ENCODE measurements at places on chromosomes 2 and 18.

- peak; percentile 28 for DNase-seq
Observed at GRCh38 chr2:239496700-239497099, 95.9 kb upstream of the HDAC4 start.

DNA sequence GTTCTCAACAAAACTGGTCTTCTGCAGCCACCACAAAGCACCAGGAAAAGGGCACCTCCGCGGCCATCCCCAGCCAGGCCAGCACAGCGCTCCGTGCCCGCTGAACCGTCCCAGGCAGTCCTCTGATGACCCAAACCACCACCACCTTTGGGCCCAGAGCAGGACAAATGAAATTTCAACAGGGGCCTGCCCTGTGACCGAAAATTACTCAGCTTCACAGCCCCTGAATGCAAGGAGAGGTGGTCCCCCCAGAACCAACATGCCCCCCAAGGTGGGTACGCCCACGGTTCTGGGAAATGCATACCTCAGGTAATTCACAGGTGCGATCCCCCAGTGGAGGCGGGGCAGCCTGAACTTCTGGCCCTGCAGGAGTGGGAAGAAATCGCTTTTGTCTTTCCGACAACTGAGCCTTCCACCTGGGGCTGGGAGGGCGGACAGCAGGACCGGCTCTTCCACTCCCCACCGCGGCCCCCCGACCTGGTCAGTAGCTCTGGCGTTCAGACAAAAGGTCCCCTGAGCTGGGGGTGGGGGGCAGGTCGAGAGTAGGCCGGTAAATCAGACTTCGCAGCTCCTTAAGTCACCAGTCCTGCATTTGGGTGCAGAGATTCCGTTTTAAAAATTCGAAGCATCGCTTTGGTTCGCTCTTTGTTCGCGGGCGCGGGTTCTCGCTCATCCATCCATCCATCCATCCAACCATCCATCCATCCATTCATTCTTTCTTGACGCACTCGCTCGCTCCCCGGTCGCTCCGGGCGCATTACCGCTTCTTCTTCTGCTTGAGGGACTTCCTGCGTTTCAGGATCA, 1.4 kb downstream of the ARL4C start:
- no peak for DNase-seq

DNA sequence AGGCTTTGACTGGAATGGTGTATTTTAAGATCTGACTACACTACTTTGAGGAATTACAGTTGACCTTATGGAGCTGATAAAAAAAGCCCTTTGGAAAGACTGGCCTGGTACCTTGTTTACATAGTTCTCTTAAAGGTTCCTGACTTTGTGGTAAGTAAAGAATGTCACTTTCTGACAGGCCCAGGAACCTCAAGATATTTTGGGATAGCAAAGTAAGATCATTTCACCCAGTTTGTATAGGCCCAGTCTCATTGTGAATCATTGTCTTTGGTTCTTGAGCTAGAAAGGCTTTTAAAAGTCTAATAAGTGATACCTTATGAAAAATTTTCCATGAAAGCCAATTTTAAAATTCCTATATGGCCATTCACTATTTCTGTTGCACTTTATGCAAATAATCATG, 316.3 kb upstream of the LRRTM4 start:
- no peak for DNase-seq

DNA sequence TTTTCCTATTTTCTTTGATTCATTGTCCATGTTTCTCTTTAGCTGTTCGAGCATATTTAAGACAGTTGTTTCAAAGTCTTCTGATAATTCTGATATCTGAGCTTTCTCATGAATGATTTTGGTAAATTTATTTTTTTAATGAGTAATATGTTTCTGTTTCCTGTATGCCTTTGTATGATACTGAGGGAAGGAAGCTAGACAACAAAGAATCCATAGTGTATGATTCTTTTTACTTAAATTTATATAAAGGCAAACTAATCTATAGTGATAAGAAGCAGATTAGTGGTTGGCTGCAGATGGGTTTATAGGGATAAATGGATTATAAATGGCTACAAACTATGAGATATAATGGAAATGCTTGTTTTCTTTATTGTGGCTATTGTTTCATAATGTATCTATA, 352.7 kb upstream of the CDH2 start:
- no peak for DNase-seq

DNA sequence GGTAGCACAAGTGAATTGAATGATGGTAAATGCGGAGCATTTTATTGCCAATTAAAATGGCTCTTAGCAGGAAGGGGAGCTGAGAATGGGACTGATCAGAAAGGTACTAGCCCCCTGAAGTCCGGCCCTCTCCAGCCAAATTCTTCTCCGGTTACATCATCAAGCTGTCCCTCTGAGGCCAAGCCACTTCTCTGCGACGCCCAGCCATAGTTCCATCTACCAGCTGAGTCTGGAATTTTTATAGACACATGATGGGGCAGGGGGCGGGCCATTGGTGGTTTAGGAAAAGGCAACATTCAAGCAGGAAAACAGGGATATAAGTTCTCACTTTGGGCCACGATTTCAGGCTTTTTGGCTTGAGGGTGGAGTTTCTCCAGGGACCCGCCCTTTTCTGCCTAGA, 22.7 kb downstream of the RPRM start:
- DNase-seq, result no peak

DNA sequence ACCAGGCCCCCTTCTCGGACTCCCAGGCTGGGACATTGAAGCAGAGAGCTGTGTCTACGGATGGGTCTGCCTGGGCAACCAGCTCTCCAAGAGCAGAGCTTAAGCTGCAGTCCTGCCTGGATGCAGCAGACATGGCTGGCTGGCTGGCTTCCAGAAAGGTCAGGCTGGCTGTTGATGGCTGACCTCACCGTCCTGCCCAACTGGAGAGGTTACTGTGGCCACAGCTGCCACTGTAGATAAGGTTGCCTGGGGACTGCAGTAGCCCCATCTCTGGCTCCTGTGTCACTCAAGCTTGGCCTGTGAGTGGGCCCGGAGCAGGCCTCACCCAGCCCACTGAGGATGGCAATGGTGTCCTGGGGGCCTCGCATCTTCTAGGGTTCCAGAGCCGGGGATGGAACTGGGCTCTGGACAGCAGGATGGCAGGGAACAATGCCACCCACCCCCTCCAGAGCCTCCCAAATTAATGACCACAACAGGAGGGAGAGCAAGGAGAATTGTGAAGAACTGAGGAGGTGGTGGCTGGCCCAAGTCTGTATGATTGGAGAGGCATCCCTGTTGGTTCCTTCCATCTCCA, 37.0 kb upstream of the FOSL2 start:
- no peak for DNase-seq

DNA sequence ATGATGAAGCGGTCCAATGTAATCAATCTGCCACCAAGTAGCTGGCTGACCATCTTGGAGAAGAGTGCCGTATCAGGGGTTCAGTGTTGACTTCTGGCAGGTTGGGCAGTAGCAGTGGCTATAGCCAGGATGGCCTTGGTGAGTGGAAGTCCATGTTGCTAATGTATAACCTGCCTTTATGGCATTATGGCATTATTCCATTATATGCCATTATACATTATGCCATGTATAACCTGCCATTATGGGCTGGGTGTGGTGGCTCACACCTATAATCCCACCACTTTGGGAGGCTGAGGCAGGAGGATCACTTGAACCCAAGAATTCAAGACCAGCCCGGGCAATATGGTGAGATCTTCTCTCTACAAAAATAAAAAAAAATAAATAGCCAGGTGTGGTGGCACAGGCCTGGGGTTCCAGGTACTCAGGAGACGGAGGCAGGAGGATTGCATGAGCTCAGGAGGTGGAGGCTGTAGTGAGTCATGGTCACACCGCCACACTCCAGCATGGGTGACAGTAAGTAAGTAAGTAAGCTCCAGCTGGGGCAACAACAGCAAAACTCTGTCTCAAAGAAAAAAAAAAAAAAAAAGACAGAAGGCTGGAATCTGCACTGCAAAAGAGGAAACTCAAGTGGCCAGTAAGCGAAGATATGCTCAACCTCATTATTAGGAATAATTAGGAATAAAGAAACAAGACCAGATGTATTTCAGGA, 24.4 kb upstream of the EMILIN2 start:
- no peak for DNase-seq

- no peak for DNase-seq
Observed at GRCh38 chr18:23531912-23532311, 28.6 kb downstream of the RMC1 start.

GRCh38 chr2:218277921-218278320, 7.6 kb downstream of the PNKD start:
- DNase-seq, result no peak

DNA sequence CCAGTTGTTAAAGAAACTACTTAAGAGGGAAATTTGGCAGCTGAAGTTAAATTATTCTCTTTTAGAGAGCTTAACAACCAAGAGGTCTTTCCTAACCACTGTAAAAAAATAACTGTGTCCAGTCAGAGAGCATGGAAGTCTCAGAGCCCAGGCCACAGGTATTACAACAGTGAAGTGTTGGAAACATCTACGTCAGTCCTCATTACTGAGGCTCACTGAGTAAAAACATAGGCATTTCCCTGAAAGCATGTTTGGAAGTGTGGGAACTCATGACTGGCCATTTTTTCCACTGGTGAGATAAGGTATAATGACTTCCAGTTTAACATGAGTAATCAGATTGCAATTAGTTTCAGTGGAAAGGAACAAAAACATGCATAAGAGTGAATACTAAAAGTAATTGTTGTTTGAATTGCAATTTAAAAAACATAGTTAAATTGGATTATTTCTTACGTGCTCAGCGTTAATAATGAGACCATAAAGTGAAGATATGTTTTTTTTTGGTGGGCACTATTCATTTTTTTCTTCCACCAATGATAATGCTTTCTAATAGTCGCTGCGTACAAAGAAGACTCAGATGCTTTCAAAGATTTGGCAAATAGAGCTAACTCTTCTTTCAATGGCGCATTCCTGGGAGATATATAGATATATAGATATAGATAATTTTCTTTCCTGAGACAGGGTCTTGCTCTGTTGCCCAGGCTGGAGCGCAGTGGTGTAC, 60.8 kb downstream of the EFEMP1 start:
- DNase-seq, result no peak

- DNase-seq, result no peak
Observed at GRCh38 chr2:240640939-240641338, 15.7 kb downstream of the GPR35 start.

DNA sequence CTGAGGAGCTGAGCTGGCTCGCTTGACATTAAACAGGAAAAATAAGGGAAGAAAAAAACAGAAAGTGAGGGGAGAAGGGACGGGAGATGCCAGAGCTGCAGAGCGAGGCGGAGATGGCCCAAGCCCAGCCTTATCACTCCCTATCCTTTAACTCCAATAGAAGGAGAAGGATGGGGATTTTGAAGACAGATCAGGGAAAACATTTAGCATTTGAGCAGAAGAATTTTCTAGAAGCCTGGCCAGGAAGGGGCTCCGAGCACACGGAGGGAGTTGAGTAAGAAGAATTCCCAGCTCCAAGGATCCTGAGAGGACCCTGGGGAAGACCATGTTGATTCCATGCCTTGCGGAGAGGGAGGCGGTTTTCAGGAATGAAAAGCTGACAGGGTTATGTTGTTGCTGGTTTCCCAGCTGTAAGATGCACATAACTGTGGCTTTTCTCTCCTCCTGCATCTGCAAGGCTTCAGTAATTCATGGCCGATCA, 35.6 kb downstream of the TWIST2 start:
- DNase-seq, result no peak
